ENCODE measurements at places on chromosomes 13 and 19. TPM values are rescaled to one million over a fixed set of nuclear protein-coding genes. Genes with fewer than 3 reads are reported as not detected.

MCEMP1 gene
- total RNA-seq: not detected

RFXANK gene
- total RNA-seq: 35.0 TPM

DLEU7 gene
- not detected for total RNA-seq

ZNF726 gene
- total RNA-seq: 1.0 TPM

SLC44A2 gene
- 7.3 TPM for total RNA-seq

ACER1 gene
- total RNA-seq: not detected
